Aorta (tissue), 5 donors: ENCODE measurements at places on chromosomes 2 and 18. TPM values are rescaled to one million over a fixed set of nuclear protein-coding genes. Genes with fewer than 3 reads are reported as not detected.

HES6 gene
- total RNA-seq, result 3.3 TPM

- no peak for DNase-seq
Observed at GRCh38 chr2:227241005-227241404, 76.6 kb downstream of the COL4A3 start.

DNA sequence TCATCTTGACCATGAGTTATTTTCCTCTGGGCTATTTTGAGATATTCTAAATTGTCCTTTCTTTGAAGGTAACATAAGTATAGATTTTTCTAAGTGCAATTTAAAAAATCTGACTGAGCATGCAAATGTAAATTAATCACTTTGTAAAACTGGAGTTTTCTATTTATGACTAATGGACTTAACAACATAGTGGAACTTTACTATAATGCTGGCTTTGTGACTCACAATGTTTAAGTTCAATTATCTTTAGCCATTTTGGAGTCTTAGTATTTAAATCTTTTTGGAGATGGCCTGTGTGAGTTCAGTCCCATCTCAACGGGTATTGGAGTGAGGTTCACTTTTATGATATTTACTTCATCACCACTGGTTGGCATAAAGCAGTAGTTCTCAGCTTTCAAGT lies 35.2 kb upstream of the NOSTRIN start:
- no peak for DNase-seq

- peak; percentile 55 for DNase-seq
Observed at GRCh38 chr18:12838178-12838634, 45.8 kb downstream of the PTPN2 start.

ANO7 gene
- total RNA-seq, result 1.2 TPM

DNA sequence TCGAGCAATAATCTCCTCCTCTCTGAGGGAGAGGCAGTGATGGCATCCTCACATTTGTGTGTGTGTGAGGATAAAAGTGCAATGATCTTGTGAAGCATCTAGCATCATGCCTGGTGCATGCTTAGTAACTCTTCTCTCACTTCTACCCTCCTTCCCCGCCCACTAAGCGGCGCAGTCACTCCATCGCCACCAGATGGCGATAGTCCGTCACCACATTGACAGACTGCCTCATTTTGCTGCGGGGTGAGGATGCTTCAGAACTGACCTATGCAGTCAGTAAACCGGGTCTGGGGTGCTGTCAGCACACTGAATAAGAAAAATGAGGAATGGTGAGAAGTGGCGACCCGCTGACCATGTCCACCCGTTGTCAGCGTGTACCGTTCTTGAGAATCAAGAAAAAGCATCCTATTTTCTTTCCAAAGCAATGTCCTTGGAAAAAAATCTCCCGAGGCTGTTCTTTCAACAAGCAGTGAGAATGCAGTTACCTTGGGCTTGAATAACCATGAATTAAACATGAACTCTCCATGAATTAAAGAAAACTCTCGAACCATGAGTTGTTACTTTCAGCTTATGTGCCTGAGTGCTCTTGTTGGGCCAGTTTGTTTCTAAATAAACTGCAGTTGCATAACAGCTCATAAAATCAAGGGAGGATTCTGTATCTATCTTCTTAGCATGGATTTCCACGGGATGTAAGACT lies 37.3 kb upstream of the TMEM177 start:
- DNase-seq, result peak; percentile 90

DNA sequence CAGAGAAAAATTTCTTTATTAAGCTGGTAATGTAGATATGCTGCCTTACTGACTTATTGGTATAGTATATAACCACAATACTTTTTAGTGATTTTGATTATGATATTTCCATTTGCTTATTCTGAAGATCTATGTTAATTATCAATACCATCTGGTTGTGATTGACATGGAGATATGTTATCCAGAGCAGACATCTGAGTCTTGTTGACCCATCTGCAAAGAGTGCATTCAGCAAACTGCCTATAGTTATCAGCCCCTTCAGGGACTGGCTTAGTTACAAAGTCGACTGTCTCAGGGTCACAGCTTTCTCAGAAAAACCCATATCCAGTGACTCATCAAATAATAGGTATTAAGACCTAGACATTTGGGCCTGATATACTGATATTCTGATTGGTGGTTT lies 475.7 kb downstream of the DSC3 start:
- DNase-seq, result no peak

- DNase-seq, result no peak
Observed at GRCh38 chr2:111239107-111239506, 118.4 kb downstream of the BCL2L11 start.

VIL1 gene
- not detected for total RNA-seq

ITSN2 gene
- total RNA-seq, result 87.0 TPM

- no peak for DNase-seq
Observed at GRCh38 chr2:21772624-21773023, 648.9 kb downstream of the TDRD15 start.

- no peak for DNase-seq
Observed at GRCh38 chr2:98467082-98467536, 22.5 kb downstream of the INPP4A start.

DNA sequence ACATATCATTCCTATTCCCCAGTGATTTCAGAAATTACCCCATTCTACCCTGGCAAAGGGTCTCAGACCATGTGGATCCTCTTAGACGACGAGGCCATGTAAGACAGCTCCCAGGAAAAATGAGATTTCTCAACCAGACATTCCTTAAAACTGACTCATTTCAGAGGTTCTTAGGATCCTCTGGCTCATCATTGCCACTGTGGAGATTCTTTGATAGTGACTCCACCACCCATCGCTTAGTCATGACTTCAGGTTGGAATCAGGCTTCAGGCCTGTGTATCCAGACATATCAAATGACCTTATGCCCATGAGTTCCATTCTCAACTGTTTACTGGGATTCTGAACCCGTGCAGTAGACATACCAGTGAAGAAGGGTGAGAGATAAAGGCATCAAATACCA lies 245.6 kb upstream of the TCF4 start:
- no peak for DNase-seq

GRCh38 chr2:129641371-129641770 lies 338.1 kb upstream of the RAB6C start:
- DNase-seq, result no peak

DNA sequence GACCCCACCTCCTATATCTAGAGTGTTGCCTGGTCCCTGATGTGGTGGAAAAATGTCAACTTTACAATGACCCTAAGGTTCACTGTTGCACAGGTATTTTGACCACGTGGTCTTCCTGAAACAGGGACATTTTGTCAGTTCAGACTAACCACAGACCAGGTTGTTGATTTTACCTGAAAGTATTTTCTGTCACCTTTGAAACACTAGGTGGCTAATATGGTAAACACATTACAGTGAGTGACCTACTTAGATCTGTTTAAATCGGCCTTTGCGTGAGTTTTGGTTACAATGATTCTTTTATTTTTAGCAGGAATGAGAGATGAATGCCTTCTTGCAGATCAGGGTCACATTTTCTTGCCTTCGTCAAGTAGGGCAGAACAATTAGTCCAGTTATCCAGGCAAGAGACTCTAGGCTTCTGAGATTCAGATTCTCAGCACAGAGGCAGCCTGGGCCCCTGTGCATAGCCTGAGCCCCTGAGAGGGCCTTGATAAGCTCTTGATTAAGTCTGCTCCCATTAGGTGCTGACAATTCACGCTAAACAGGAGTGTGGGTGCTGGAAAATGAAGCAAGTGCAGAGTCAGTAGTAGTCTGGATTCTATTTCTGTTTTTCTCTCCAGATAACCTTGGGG lies 226.2 kb downstream of the KCNS3 start:
- DNase-seq, result no peak

PFN4 gene
- total RNA-seq, result not detected

RFTN2 gene
- 22.2 TPM for total RNA-seq

- DNase-seq, result no peak
Observed at GRCh38 chr18:2908166-2908945, 61.5 kb downstream of the EMILIN2 start.

DNA sequence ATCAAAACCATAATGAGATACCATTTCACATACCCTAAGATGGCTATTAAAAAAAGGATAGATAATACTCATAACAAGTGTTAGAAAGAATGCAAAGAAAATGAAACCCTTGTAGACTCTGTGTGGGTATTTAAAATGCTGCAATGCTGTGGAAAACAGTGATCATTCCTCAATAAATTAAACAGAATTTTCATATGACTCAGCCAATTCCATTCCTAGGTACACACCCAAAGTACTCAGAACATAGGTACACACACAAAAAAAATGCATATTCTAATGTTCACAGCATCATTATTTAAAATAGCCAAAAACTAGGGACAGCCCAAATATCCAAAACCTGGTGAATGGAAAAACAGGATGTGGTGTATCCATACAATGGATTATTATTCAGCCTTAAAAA lies 502.3 kb downstream of the KCNJ3 start:
- DNase-seq, result no peak

DNA sequence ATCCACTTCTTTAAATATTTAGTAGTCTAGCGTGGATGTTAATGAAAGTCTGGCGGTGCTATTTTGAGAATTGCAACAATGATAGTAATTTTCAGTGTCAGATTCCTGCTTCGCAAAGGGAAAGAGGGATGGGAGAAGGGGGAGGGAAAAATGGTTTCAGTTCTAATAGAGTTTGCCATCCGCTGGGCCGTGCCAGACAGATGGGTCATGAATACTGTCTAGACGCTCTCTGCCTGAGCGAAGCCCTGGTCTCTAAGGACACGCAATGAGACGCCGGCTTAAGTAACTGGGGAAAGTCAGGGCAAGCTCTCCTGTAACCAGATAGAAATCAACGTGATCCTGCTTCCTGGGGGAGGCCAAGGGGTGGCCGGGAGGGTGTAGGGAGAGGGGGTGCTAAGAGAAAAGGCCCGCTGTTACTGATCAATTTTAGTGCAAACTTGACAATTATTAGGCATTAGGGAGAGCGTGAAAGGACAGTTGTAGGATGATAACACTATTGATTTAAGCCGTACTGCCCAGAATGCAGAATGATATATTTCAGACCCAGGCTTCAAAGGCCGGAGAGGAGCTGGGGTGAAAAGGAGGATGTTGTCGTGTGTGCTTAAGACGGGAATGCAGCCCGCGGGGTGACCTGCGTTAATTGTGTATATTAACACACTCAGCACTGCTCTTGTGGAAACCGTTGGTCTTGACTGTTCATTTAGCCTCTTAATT lies 229.2 kb downstream of the LDLRAD4 start:
- peak; percentile 84 for DNase-seq

RAMP1 gene
- 230 TPM for total RNA-seq

DNA sequence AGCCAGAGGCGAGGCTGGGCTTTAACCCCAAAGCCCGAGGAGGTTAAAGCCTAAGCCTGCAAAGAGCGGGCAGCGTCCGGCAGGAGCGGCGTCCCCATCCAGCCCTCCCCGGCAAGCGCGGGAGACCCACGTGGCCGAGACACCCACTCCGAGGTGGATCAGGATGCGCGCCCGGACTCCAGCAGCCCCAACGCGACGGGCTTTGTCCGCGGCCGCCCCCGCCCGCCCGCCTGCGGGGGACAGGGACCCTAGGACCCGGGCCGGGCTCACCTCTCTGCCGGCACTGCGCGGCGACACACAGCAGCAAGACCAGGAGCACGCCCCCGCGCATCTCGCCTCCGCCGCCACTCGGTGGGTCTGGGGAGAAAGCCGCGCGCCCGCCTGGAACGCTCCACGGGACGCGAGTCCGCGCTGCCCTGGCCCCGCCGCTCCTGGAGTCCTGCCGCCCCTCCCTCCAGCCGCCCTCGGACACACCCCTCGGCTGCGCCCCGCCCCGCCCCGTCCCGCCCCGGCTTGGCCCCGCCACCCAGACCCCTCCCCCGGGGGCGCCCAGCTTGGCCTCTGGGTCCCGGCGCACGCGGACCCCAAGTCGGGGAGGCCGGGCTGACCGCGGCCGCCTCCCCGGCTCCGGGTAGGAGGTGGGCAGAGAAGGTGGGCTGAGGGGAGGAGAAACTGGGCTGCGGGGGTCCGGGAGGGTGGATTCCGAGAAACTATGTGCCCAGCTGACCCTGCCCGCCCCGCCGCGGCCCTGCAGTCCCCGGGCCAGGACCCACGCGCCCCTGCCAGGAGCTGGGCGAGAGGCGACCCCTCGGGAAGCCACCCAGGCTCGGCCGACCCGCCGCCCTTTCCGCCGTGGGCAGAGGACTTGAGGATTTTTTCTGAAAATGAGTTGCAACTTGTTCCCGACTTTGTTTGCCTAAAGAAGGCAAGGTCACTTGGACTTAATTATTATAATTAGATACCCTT lies at the start of gene LAMA1:
TSS of gene LAMA1 (minus strand) at position 408 of the 966 bp plus-strand sequence. CDS start at position 331, 77 bp downstream.
- peak; percentile 78 for DNase-seq

LAMA3 gene
- 14.2 TPM for total RNA-seq

ZAP70 gene
- 7.5 TPM for total RNA-seq

- DNase-seq, result peak; percentile 62
Observed at GRCh38 chr2:26516246-26516645, 38.3 kb upstream of the OTOF start.

DNA sequence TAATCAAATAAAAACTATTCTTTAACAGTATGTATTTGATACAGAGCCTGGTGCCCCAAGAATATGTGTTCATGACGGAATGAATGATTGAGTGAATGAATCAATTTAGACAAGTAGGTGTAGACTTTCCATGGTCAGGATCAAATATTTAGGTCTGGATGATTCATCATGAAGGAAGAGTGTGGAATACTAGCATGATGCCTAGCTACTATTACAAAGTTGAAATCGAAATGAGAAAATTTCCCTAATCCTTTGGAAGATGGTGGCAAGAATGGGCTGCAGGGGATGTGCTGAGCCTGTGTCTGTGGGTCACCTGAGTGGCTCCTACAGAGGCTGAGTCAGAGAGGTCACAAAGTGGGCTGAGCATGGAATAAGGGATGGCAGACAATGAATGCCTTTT lies 3.1 kb upstream of the MALT1 start:
- no peak for DNase-seq

GRCh38 chr2:216732334-216732733 lies 37.0 kb upstream of the IGFBP5 start:
- DNase-seq, result no peak

DNA sequence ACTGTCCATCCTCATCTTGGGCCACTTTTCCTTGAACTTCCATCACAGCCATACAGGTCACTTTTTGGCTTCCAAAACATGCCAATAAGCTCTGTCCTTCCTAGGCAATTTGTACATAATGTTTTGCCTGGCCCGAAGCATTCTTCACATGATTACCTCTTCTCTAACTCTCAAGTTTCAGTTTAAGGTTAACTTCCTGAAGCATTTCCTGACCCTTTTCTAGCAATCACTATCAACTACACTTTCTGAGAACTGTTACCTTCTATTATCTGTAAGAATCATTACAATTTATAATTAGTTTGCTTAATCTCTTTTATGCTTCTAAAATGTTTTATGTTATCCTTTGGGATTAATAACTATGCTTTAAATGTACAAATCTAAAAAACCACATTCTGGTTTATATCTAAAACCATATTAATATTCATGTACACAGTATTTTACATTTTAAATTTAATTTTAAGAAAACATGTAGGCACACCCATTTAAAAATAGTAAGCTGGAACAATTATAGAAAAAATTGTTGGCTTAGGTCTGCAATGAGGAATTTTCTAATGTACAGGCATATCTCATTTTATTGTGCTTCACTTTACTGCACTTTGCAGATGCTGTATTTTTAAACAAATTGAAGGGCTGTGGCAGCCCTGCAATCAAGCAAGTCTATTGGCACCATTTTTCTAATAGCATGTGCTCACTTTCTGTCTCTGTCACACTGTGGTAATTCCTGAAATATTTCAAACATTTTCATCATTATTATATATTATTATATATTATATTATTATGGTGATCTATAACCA lies 76.4 kb downstream of the C2orf74 start:
- no peak for DNase-seq

- DNase-seq, result no peak
Observed at GRCh38 chr18:35494251-35495220, 3.2 kb downstream of the INO80C start.

GRCh38 chr2:119712571-119712970 lies 33.6 kb downstream of the TMEM177 start:
- DNase-seq, result no peak

GRCh38 chr2:236570081-236570868 lies 650 bp downstream of the ACKR3 start:
- DNase-seq, result no peak

- DNase-seq, result no peak
Observed at GRCh38 chr18:47311585-47311984, 60.1 kb upstream of the SKOR2 start.
